Lung microvascular endothelial cell (primary cell): ENCODE measurements at places on chromosomes 12 and 14.
A peak's percentile ranks its signal among the peaks of the same experiment; 100 is the strongest.

GRCh38 chr12:131941987-131942341 lies 7.8 kb upstream of the EP400 start:
- no peak for DNase-seq

- no peak for DNase-seq
Measured at GRCh38 chr12:28054583-28054982, 82.0 kb upstream of the PTHLH start.

DNA sequence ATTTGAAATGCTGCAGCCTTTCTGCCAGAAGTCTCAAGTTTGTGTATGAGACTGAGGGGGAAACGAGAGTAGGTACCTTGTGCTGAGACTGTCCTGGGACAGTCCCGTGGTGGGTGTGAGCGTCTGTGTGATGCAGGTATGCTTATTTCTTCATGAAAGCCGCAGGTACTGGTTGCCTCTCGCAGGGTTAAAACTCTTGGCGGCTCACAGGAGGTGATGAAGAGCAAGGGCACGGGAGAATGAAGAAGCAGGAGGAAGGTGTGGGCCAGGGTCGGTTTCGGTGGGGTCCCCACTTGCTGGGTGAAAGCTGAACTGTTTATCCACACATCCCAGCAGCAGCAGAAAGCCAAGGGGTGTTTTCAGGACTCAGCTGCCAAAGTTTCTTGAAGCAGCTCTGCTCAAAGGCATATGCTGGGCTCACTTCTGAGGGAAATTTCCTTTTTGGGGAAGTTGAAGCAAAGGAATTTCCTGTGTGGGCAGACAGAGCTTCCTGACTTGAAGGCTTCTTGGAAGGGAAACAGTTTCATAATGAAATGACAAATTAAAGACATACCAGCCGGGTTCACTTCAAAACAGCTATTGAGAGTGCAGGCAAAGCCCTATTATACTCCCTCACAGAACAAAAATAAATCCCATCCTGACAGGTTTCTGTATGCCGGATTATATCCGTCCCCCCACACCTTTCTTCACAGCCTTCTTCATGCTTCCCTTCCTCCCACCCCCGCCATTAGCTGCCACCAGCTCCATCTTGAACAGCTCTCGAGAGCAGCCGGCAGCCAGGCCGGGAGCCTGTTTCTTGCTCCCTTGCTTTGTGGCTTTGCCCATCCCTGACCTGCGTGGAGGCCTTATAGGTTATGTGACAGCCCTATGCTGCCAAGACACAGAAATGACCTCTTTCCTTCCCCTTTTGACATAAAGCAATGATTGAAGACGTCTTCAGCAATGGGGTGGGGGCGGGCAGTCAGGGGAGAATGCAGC lies 116.6 kb downstream of the ETV6 start:
- DNase-seq: no peak

DNA sequence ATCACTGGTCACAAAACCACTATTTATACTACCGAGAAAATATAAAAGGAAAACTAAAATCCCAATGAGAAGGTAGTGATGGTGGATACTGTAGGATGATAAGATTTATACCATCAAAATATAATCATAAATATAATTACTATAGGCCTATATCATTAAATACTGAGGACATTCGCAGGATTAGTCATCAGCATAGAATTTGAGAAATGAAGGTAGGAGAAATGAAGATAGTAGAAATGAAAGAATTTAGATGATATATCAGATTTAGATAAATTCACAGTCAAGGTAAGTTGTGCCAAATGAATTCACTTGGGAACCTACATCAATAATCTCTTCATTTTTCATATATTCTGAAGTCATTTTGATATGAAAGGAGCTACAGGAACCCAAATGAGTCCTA lies 82.8 kb downstream of the DAAM1 start:
- no peak for DNase-seq

GRCh38 chr14:24721775-24722174 lies 87.8 kb upstream of the GZMB start:
- no peak for DNase-seq

- DNase-seq: peak; percentile 31
Measured at GRCh38 chr12:56104815-56105608, 653 bp downstream of the PA2G4 start.

DNA sequence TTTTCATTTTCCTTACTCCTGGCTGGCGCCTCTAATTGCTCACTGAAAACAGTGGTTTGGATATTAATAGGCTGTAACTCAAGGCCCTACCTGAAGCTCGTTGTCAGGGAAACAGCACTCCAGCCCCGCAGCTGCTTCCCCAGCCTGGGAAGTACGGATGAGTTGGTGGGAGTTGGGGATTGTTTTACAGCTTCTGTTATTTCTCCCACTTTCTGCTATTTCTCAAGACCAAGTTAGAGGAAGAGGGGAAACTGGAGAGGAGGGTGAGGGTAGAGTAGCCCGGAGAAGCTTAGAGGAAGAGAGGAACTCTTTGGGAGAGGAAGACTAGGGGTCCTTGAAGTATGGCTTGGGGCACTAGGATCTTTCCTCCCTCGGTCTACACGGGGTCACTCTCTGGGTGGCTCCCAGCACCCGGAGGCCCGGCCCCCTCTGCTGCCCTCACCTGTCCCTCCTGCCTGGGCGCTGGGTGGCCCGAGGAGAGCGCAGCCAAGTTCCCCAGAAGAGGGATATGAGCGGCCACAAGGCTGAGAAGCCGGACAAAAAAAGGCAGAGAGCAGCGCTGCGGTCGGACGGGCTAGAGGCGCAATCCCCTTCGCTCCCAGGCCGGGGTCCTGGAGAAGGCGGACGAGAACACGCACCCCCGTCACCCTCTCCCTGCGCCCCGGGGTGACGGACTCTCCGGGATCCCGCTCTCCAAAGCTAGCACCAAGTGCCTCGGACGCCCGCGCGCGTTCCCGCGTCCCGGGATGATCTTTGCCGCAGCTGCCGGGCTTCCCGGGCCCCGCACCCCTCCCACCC lies 671 bp downstream of the SPTB start:
- DNase-seq: no peak

GRCh38 chr14:22929104-22929960 lies at the start of gene PRMT5:
PRMT5 (minus strand) TSS chr14:22929376; CDS start chr14:22929361, 15 bp downstream.
- peak; percentile 100 for DNase-seq

DNA sequence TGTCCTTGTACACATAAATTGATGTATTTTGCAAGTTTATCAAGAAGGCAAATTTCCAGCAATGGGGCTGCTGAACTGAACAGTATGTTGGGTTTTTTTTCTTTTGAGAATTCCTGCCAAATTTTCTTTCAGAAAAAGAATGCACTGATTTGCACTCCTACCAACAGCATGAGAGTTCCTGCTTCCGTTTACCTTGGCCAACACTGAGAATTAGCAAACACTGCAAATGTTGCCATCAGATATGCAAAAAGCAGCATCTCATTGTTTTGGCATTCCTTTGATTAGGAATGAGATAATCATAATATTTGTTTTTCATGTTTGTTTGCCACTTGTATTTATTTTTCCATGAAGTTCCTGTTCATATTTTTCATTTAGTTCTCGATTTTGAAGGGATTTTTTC lies 82.4 kb downstream of the RTN1 start:
- DNase-seq: no peak

GRCh38 chr14:68439676-68440075 lies 353.2 kb downstream of the ZFP36L1 start:
- DNase-seq: peak; percentile 67

- DNase-seq: peak; percentile 19
Measured at GRCh38 chr12:7162691-7163114, 26.8 kb upstream of the PEX5 start.

DNA sequence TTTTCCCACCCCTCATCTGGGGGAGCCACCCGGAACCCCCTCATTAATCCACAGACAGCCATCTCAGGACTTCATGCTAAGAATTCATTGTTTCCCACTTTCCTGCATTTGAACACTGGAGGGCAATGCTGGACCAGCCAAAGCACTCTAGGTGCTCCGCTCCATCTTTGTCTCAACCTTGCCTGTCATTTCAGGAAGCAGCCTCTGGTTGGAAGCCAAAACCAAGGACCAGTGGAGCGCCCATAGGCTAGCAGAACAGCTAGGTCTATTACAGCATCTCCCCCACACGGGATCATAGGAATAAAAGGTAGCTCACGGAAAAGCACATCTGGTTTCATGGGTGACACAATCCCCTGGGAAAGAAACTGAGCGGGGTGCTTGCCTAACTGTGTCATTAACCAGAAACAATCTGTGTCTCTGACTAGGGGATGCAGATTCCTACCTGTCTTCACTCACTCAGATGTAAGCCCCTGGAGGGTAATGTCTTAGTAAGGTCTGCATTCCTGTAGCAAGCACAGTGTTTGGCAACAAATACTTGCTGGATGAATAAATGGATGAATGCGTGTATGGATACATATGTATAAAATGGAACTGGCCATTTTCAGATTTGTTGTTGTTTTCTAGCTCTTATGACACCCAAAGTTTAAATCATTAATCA lies 197.0 kb downstream of the DAD1 start:
- peak; percentile 84 for DNase-seq

- DNase-seq: no peak
Measured at GRCh38 chr12:52912711-52913430, 8.0 kb upstream of the KRT8 start.

- DNase-seq: peak; percentile 83
Measured at GRCh38 chr12:106247674-106248311, at the start of gene CKAP4. CKAP4 (minus strand) TSS chr12:106248020; CDS start chr12:106247851, 169 bp downstream.

GRCh38 chr14:64973026-64973442 lies 898 bp upstream of the RAB15 start:
- no peak for DNase-seq

DNA sequence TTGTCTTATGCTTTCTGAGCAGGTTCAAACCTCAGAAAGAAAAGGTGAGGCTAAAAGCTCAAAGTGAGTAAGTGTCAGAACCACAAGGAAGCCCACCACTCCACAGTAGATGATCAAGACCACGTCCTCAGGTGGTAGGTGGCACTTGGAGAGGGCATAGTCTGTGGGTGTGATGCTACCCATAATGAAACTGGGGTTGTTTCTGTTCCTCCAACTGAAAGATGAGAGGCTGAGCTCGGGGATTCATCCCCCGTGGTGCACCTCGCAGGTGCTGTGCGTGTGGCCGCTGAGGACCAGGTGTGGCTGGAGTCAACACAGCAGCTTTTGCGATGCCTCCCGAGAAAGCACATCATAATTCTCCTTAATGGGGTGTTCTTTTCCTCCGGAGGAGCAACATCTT lies 285.7 kb downstream of the TTC8 start:
- no peak for DNase-seq

DNA sequence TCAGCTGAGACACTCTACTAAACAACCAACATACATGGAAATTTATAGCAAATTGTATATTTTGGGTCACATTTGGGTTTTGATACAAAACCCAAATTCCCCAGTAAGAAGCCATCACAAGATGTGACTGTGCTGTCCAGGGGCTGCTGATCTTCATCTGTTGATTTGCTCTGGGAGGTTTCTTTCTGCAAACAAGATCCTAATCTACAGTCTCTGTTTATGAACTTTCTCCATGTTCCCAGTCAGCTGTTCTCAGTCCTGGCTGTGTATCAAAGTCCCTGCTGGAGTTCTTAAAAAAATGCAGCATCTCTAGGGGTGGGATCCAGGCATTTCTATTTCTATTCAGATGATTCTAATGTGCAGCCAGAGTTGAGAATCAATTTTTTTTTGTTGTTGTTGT lies 85.1 kb downstream of the ATP23 start:
- DNase-seq: no peak

- no peak for DNase-seq
Measured at GRCh38 chr14:22530127-22530526, 58.9 kb downstream of the DAD1 start.

DNA sequence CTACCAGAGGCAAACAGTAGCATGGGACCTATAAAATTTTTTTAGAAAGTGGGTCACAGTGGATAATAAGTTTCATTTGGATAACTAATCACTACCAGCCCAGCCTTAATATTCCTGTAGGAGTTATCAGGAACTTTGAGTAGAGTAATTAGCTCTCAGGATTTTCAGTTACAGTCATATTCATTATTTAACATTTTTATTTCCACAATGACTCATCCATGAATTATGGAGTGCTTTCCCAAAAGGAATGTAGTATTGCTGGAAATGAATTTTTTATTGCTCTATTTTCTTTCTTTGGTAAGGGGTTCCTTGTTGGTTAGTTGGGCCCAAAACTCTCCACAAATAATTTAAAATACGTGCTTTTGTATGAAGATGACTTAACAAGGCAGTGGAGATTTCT lies 53.7 kb downstream of the ERC1 start:
- DNase-seq: peak; percentile 56

DNA sequence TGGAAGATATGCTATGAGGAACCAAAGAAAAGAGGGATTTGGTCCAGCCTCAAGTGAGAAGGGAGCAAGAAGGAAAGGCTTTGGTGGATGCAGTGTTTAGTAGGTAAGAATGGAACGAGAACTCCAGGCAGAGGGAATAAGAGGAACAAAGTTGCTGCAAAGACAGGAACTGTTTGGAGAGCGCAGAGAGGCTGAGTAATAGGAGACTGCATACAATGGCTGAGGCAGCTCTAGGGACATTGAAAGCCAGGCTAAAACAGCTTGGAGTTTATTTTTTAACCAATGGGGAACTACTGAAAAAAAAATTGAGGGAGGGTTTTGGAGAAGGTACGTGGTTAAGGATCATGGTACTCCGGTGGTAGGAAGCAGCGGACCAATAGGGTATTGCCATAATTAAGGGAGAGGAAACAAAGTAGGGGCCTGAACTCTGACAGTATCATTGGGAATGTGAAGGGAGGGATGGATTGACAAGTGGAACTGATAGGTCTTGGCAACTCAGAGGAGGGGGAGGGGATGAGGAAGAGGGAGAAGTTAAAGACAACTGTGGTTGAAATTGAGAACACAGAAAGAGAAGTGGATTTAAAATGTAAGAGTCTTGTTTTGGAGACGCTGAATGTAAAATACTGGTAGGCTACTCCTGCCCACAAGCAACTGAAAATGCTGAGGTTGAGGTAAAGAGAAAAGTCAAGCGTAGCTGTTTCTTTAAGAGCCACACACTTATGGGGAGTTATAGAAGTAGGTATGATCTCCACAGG lies 4.8 kb downstream of the ASCL4 start:
- DNase-seq: no peak

GRCh38 chr14:72420749-72421474 lies 473.0 kb downstream of the DPF3 start:
- DNase-seq: peak; percentile 57

DNA sequence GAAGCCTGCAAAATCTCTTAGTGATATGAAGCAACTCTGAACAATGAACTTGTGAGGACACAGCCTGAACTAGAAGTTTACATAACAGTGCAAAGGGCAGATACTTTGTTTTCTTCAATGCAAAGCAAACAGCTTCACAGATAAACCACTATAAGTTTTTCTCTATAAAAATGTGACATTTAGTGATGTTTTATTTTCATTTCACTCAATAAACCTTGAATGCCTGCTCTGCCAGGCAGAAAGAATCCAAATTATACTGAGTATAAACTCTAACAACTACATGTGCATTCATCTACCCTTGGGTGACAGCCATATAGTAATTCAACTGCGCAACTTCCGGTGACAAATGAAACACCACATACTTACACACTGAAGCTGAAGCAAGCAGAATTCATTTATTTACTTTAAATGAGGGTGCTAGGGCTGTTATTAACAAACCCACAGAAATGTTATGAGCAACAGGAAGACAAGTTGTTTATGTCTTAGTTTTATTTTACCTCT lies 10.3 kb downstream of the DCP1B start:
- peak; percentile 84 for DNase-seq

GRCh38 chr12:97368462-97369163 lies 94.0 kb upstream of the RMST start:
- no peak for DNase-seq
